ENCODE measurements at places on chromosomes 16 and 17. TPM values are rescaled to one million over a fixed set of nuclear protein-coding genes. Genes with fewer than 3 reads are reported as not detected.

CDH8 gene
- 3.4 TPM for total RNA-seq

RPAIN gene
- total RNA-seq, result 33.8 TPM

GP1BA gene
- total RNA-seq, result not detected

CLDN6 gene
- 0.19 TPM for total RNA-seq

HOXB1 gene
- total RNA-seq, result not detected

MRPS34 gene
- total RNA-seq, result 90.1 TPM

ATP6V0D1 gene
- total RNA-seq, result 115 TPM

AOC3 gene
- total RNA-seq, result under 0.01 TPM

KRT36 gene
- not detected for total RNA-seq

HBM gene
- not detected for total RNA-seq

CLEC10A gene
- total RNA-seq, result not detected

CD2BP2 gene
- 27.3 TPM for total RNA-seq

FOXC2 gene
- total RNA-seq, result 7.3 TPM

SLC12A3 gene
- not detected for total RNA-seq

MYO18A gene
- total RNA-seq, result 58.6 TPM

PIMREG gene
- total RNA-seq, result 34.7 TPM

ABI3 gene
- under 0.01 TPM for total RNA-seq

PPP1R1B gene
- total RNA-seq, result not detected

ZSCAN10 gene
- not detected for total RNA-seq

TBC1D3H gene
- total RNA-seq, result not detected

DRC7 gene
- total RNA-seq, result 0.38 TPM

TBC1D3 gene
- not detected for total RNA-seq

PIK3R6 gene
- total RNA-seq, result 0.38 TPM

KRTAP4-5 gene
- total RNA-seq, result not detected

SLC38A8 gene
- not detected for total RNA-seq

BRIP1 gene
- total RNA-seq, result 5.4 TPM

CES1 gene
- under 0.01 TPM for total RNA-seq

Data from regular cardiac myocyte (primary cell).